ENCODE measurements at places on chromosomes 16 and 17. TPM values are rescaled to one million over a fixed set of nuclear protein-coding genes. Genes with fewer than 3 reads are reported as not detected.
A peak's percentile ranks its signal among the peaks of the same experiment; 100 is the strongest.

DNA sequence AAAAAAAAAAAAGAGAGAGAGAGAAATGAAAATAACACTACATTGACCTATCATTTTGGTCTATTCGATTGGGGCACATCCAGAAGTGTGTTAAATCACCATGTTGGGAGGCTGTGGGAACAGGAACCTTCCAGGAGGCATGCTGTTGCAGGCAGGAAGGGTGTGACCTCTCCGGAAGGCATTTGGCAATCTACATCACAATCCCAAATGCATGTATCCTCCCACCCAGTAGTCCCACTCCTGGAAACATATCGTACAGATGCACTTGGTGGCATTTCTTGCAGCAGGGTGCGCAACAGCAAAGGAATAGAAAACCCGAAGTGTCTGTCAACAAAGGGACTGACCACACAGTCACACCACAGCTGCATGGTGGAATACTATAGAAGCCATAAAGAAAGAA is 7.9 kb downstream of the PLLP start:
- no peak for DNase-seq

Gene PIK3R6
- 4.3 TPM for polyA plus RNA-seq

- no peak for DNase-seq
Measured at GRCh38 chr17:70332356-70333210, 163.3 kb downstream of the KCNJ2 start.

DNA sequence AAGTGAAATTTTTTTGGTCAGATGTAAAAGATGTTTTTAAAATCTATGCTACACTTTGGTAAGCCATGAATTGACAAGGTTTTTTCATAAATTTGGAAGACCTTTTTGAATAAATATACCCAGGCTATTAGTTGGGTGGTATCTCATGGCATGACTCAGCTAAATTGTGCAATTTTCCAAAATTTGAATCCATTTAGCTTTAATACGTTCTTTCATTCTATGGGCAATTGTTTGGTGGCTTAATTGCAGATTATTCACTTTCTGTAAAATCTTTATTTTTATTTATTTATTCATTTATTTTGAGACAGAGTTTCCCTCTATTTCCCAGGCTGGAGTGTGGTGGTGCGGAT is 82.8 kb upstream of the TNRC6A start:
- DNase-seq: no peak

- no peak for DNase-seq
Measured at GRCh38 chr17:14321980-14322776, 21.3 kb downstream of the HS3ST3B1 start.

GRCh38 chr17:38742411-38743308 is 5.5 kb downstream of the PCGF2 start:
- DNase-seq: peak; percentile 95

Measured in forelimb muscle (tissue), 1 donor.